ENCODE measurements at places on chromosomes 5 and 9.

DNA sequence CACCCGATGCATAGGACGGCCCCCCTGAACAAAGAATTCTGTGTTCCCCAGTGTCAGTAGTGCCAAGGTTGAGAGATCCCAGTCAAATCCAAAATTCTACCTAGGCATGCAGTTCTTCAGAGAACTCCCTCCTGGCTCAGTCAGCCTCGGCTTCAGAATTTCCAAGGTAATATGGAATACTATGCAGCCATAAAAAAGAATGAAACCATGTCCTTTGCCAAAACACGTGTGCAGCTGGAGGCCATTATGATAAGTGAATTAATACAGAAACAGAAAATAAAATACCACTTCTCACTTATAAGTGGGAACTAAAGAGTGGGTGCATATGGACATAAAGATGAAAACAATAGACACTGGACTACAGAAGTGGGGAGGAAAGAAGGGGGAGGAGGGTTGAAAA, 87.1 kb upstream of the TRIO start:
- no peaks in the 10 kb centered on the region for H3K4me1 ChIP-seq
- no peak overlapping the region for H3K4me3 ChIP-seq
- DNase-seq = no peak
- no peaks in the 10 kb centered on the region for H3K36me3 ChIP-seq
- H3K27ac ChIP-seq = no peak overlapping the region
- peaks cover 3% of the 10 kb centered on the region for H3K27me3 ChIP-seq

DNA sequence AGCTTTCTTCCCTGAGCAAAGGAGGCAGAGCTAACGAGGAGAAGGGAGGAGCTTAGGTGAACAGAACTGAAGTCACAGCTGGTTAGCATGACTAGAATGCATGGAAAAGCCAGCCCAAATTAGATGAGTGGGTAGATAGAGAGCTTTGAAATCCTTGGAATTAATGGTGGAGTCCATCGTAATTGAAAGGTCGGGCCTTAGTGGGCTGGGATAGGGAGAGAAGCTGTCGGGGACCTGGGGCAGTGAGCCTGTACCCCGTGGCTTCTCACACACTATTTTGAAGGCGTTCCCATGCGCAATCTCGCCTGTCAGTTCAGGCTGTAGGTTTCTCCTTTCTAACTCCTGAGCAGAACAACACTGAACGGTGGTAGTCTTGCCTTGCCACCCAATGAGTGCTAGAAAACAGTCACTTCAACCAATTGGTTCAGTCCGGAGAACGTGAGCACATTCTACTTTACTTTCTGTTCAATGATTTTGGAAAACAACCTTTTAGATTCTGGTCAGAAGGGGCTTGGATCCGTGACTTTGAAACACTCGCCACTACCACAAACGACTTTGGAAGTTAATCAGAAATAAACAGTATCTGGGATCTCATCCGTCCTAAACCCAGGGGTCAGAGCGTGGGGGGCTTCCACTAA, 655 bp upstream of the RAI14 start:
- peaks cover 18% of the 10 kb centered on the region for H3K4me1 ChIP-seq
- peak overlapping the region; percentile 78 for H3K4me3 ChIP-seq
- H3K27me3 ChIP-seq = peaks cover 59% of the 10 kb centered on the region
- no peaks in the 10 kb centered on the region for H3K36me3 ChIP-seq

GRCh38 chr5:73922224-73922623, 296.2 kb downstream of the ARHGEF28 start:
- H3K27me3 ChIP-seq = peaks cover 7% of the 10 kb centered on the region
- H3K36me3 ChIP-seq = no peaks in the 10 kb centered on the region
- H3K4me3 ChIP-seq = no peak overlapping the region
- no peaks in the 10 kb centered on the region for H3K4me1 ChIP-seq
- DNase-seq = no peak
- no peak overlapping the region for H3K27ac ChIP-seq

DNA sequence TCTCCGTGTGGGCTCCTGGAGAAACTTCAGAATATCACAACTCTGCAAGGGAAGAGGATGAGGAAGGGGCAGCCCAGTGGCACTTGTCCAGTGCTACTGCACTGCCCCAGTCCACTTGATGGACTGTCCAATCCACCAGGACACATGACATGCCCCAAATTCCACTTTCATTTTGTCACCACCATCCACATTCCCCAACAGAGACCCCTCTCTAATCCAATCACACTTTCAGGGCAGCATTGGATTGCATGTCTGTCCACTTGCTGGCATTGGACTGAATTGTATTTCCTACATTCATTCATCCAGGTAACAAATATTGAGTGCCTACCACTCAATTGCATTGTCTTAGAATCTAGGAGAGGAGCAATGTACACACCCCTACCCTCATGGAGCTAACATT, 14.8 kb downstream of the HBEGF start:
- peaks cover 4% of the 10 kb centered on the region for H3K36me3 ChIP-seq
- H3K27me3 ChIP-seq = no peaks in the 10 kb centered on the region
- H3K4me3 ChIP-seq = no peak overlapping the region
- H3K4me1 ChIP-seq = peaks cover 5% of the 10 kb centered on the region

GRCh38 chr9:88538311-88539085, 3.5 kb downstream of the NXNL2 start:
- H3K36me3 ChIP-seq = no peaks in the 10 kb centered on the region
- no peak for DNase-seq
- H3K4me3 ChIP-seq = no peak overlapping the region
- peaks cover 12% of the 10 kb centered on the region for H3K4me1 ChIP-seq

- H3K4me1 ChIP-seq = no peaks in the 10 kb centered on the region
- no peaks in the 10 kb centered on the region for H3K36me3 ChIP-seq
- H3K27me3 ChIP-seq = no peaks in the 10 kb centered on the region
- DNase-seq = no peak
- no peak overlapping the region for H3K4me3 ChIP-seq
Measured at GRCh38 chr9:17986595-17986994, 407.7 kb downstream of the SH3GL2 start.

GRCh38 chr9:70011366-70011765, 32.3 kb upstream of the MAMDC2 start:
- H3K36me3 ChIP-seq = no peaks in the 10 kb centered on the region
- no peak overlapping the region for H3K4me3 ChIP-seq
- peaks cover 2% of the 10 kb centered on the region for H3K27me3 ChIP-seq
- DNase-seq = no peak
- H3K4me1 ChIP-seq = no peaks in the 10 kb centered on the region
- H3K27ac ChIP-seq = no peak overlapping the region

DNA sequence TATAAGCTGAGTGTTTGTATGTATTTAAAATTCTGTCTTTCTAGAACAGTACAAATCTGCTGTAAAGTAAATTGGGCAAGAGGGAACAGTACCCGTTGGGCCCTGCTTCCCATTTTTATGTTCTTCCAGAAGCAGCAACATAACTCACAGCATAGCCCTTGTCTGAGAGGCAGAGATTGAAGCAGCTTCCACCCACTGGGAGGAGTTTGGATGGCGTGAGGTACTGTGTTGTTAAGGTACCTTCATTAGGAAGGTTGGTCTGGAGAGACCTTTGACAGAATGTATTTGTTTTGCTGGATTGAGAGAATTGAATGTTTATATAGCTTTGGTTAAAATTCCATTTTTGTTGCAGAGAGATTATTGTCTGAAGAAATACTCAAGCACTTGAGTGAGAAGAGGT, 24.8 kb downstream of the RAI14 start:
- no peak overlapping the region for H3K27ac ChIP-seq
- no peak for DNase-seq
- H3K4me3 ChIP-seq = no peak overlapping the region

- H3K27ac ChIP-seq = no peak overlapping the region
- H3K27me3 ChIP-seq = peaks cover 2% of the 10 kb centered on the region
- peaks cover 7% of the 10 kb centered on the region for H3K4me1 ChIP-seq
- no peaks in the 10 kb centered on the region for H3K36me3 ChIP-seq
- no peak for DNase-seq
Measured at GRCh38 chr9:2264081-2264480, 248.9 kb downstream of the SMARCA2 start.

DNA sequence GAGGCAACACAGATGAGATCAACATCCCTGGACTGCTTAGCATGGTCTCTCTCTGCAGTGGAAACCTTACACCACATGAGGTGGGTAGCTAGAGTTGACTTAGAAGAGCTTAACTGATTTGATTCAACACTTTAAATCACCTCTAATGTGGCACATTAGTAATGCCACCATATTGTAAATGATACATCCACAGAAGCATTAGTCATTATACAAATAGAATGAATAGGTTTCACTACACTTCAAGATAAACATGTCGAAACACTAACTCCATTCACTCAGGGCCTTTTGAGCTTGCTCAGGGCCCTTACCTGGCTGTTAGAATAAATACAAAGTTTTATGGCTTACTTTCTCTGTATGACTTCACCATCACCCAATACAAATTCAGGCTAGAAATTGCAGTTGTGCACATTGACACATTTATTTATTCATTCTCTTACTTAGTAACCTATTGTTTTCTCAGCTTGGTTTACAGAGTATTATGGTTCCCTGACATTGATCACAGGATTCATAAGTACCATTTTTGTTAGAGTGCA, 9.3 kb upstream of the SMAD5 start:
- H3K4me1 ChIP-seq = no peaks in the 10 kb centered on the region
- DNase-seq = no peak
- no peaks in the 10 kb centered on the region for H3K36me3 ChIP-seq
- no peak overlapping the region for H3K27ac ChIP-seq

- no peaks in the 10 kb centered on the region for H3K27me3 ChIP-seq
- peaks cover 15% of the 10 kb centered on the region for H3K36me3 ChIP-seq
- H3K27ac ChIP-seq = no peak overlapping the region
- DNase-seq = no peak
- no peak overlapping the region for H3K4me3 ChIP-seq
- no peaks in the 10 kb centered on the region for H3K4me1 ChIP-seq
Measured at GRCh38 chr9:85639675-85640186, 102.0 kb downstream of the AGTPBP1 start.

GRCh38 chr9:134963546-134963945, 45.8 kb upstream of the FCN1 start:
- H3K36me3 ChIP-seq = no peaks in the 10 kb centered on the region
- no peaks in the 10 kb centered on the region for H3K4me1 ChIP-seq
- no peak overlapping the region for H3K27ac ChIP-seq

- H3K4me1 ChIP-seq = no peaks in the 10 kb centered on the region
- no peak for DNase-seq
- no peak overlapping the region for H3K27ac ChIP-seq
- no peaks in the 10 kb centered on the region for H3K36me3 ChIP-seq
- H3K27me3 ChIP-seq = no peaks in the 10 kb centered on the region
Measured at GRCh38 chr5:145826895-145827674, 8.1 kb downstream of the PRELID2 start.

- H3K27ac ChIP-seq = no peak overlapping the region
- H3K36me3 ChIP-seq = no peaks in the 10 kb centered on the region
- H3K27me3 ChIP-seq = no peaks in the 10 kb centered on the region
- DNase-seq = no peak
- H3K4me3 ChIP-seq = no peak overlapping the region
Measured at GRCh38 chr5:8247049-8247899, 378.3 kb downstream of the MTRR start.

DNA sequence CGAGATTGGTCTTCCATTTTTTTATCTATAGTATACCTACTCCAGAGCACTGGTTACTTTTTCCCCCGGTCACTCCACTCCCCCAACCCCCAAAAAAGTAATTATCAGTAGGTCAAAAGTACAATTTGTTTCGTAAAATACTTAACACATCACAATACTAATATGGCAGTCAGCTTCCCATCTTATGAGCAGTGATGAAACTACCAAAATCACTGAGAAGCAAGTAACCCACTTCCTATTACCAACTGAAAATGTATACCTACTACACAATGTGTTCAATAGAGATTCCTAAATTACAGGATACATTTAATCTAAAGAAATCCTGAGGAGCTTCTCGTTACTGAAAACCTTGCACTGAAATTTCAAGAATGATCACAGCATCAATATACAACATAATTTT, 1.9 kb downstream of the CERT1 start:
- DNase-seq = no peak
- no peaks in the 10 kb centered on the region for H3K27me3 ChIP-seq
- no peak overlapping the region for H3K27ac ChIP-seq
- H3K36me3 ChIP-seq = peaks cover 17% of the 10 kb centered on the region

DNA sequence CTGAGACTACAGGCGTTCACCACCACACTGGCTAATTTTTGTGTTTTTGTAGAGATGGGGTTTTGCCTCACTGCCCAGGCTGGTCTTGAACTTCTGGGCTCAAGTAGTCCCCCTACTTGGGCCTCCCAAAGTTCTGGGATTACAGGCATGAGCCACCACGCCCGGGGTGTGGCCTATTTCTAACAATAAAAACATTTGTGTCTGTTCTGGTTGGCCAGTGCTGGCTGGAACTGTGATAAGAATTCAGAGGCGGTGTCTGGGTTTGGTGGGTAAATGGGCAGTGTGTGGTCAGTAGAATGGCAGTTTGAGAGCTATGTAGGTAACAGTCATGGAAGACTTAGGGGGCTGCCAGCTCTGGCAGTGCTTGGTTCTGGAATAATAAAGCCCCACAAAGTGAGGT, 46.9 kb upstream of the SYNPO start:
- H3K4me3 ChIP-seq = no peak overlapping the region
- no peaks in the 10 kb centered on the region for H3K36me3 ChIP-seq
- no peaks in the 10 kb centered on the region for H3K4me1 ChIP-seq
- H3K27me3 ChIP-seq = no peaks in the 10 kb centered on the region
- no peak overlapping the region for H3K27ac ChIP-seq

- peak; percentile 8 for DNase-seq
- no peak overlapping the region for H3K27ac ChIP-seq
- H3K36me3 ChIP-seq = peaks cover 2% of the 10 kb centered on the region
- H3K4me1 ChIP-seq = no peaks in the 10 kb centered on the region
- no peak overlapping the region for H3K4me3 ChIP-seq
- H3K27me3 ChIP-seq = no peaks in the 10 kb centered on the region
Measured at GRCh38 chr9:92501671-92502393, 19.5 kb upstream of the ASPN start.

DNA sequence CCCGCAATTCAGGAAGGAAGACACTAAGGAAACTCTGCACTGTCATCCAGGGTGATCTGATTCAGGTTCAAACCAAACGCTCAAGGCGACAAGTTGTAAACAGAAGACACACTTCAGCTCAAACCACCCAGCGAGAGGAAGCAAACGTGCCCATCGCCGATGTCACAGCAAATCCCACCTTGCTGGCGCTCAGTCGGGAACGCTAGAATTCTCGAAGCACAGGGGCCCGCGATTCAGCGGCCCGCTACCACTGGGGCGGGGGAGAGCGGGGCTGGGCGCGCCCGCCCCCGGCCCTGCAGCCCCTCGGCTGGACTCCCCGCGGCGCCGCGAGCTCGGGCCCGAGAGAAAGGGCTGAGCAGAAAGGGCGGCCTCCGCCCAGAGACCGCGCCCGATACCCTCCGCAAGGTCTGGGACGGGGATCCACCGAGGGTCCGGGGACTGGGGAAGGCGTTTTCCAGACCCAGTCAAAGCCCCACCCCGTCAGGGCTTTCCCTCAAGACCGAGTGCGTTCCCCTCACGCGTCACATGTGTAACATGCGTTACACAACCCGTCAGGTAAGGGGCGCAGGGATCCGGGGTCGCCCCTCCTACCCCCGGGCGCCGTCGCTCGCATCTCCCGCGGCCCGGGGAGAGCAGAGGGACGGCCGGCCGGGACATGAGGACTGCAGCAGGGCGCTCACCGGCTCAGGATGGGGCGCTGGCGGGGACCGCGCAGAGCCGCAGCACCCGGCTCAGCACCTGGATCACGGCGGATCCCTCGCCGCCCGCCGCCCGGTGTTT, 469 bp downstream of the AGTPBP1 start:
- no peaks in the 10 kb centered on the region for H3K36me3 ChIP-seq
- H3K27me3 ChIP-seq = no peaks in the 10 kb centered on the region
- peak overlapping the region; percentile 94 for H3K4me3 ChIP-seq
- peak overlapping the region; percentile 94 for H3K27ac ChIP-seq
- peak; percentile 60 for DNase-seq
